Endodermal cell (in vitro differentiated cells): ENCODE measurements at places on chromosomes 16 and 17.

DNA sequence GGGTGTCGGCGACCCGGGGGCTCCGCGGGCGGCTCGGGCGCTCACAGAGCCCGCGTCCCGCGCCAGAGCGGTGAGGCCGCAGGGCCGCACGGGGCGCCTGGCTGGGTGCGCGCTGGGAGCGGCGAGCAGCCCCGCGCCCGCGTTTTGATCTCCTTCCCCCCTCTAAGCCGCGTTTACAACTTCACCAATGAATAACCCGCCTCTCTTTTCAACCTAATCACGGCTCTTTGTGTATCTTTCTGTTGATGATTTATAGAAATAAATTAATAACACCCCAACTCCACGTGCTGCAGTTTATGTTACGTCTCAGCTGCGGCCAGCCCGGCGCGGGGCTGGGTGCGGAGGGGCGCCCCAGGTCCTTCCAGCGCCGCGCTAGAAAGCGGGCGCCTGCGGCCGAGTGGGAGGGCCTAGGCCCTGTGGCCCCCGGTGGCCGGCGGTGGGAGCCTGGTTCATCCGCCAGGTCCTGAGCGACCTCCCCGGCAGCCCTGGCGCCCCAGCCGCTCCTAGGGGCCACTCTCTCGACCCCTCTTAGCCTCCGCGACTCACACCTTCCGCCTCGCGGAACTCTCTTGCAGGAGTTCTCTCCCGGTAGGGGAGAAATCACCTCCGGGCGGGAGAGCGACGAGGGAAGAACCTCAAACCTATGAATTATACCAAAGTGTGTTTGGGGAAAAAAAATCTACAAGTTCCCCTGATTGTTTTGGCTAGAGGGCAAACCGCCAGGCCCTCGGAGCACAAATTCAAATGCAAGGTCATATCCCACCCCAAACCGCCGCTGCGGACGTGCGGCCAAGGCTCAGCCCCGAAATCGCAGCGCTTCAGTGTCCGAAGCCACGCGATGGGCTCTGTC lies 1.9 kb downstream of the HNF1B start:
- DNase-seq: peak; percentile 84

- no peak for DNase-seq
Measured at GRCh38 chr16:28014851-28015250, 48.7 kb downstream of the GSG1L start.

GRCh38 chr17:74010903-74011302 lies 192.6 kb upstream of the RPL38 start:
- DNase-seq: peak; percentile 72

DNA sequence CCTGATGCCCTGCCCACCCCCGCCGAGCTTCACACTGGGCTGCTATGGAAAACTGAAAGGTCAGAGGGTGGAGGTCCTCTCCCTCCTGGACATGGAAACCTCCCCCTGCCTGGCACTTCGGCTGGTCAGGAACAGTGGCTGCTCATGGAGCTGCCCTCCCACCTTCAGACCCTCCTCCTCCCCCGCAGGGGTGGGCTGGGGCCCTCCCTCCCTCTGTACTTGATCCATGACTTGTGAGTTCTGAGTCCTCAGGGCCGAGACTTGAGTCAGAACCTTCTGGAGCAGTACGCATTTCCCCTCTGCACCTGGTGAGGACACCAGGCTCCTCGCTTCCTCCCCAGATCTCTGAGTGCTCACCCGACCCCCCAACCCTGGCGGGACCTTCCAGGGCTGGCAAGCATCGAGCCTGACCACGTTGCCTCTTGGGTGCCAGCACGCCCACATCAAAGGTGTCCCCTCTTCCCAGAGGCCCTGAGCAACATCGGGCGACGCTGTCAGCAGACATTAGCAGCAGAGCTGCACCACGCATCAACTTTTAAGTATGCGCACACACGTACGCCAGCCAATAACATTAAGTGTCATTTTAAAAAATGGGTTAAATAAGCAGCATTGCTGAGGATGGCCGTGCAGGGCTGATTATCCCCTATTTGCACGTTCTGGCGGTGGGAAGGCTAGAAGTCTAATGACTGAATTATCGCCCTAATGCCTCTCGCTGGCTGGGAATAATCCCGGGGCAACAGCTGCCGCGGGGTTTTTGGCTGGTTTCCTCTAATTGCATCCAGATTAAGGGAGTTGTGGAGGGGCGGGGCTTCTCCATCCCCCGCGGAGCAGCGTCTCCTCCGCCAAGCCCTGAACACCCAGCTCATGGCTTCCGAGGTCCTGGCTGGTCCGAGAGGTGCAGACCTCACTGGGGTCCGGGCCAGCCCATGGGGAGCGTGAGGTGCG lies 98.0 kb downstream of the TBC1D16 start:
- no peak for DNase-seq

- DNase-seq: peak; percentile 77
Measured at GRCh38 chr17:57911834-57912673, 43.2 kb downstream of the CUEDC1 start.

DNA sequence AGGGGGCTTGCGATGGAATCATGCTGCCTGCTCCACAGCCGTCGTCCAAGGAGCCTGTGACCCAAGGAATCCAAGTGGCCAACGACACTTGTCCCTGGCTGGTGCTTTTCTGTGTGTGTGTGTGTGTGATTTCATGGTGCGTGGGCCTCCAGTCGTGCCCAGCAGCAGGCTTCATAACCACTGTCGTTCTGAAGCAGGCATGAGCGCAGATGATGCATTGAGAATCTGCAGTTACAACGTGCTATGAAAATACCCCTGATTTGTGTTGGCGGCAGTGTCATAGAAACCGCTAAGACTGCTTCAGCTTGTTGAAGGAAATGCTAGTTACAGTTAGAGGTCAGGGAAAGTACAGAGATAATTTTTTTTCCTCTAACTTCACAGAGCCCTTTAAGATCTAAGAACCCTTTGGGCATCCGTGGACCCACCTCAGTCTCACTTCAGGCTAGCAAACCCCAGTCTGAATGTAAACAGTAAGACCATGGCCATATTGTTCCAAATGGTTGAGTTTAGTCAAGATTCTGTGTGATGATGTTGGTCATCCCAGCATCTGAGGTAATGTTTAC lies 15.6 kb downstream of the C16orf90 start:
- DNase-seq: no peak

DNA sequence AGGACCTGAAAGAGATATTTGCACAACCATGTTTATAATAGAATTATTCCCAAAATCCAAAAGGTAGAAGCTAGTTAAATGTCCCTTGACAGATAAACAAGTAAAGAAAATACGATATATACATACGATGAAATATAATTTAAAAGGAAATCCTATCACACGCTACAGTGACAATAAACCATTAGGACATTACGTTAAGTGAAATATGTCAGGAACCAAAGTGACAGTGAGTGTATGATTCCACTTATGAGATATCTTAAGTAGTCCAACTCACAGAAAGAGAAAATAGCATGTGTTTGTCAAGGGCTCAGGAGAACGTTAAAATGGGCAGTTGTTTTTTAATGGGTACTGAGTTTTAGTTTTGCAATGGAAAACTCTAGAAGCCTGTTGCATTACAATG lies 212.7 kb upstream of the PMFBP1 start:
- DNase-seq: no peak

GRCh38 chr17:9916108-9916507 lies 11.0 kb upstream of the RCVRN start:
- DNase-seq: no peak

GRCh38 chr16:86946396-86946795 lies 368.0 kb downstream of the FOXL1 start:
- DNase-seq: peak; percentile 71

DNA sequence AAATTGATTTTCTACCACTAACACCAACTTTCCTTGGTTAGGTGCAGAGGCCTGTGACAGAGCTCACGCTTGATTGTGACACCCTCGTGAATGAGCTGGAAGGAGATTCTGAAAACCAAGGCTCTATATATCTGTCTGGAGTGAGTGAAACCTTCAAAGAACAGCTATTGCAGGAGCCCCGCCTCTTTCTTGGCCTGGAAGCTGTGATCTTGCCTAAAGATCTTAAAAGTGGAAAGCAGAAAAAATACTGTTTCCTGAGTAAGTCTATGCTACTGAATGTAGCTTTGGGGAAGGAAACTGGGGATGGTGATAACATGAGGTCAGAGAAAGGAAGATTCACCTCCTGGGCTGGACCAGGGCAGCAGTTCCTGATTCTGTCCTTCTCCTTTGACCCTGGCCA lies 38.3 kb downstream of the REXO5 start:
- DNase-seq: no peak

DNA sequence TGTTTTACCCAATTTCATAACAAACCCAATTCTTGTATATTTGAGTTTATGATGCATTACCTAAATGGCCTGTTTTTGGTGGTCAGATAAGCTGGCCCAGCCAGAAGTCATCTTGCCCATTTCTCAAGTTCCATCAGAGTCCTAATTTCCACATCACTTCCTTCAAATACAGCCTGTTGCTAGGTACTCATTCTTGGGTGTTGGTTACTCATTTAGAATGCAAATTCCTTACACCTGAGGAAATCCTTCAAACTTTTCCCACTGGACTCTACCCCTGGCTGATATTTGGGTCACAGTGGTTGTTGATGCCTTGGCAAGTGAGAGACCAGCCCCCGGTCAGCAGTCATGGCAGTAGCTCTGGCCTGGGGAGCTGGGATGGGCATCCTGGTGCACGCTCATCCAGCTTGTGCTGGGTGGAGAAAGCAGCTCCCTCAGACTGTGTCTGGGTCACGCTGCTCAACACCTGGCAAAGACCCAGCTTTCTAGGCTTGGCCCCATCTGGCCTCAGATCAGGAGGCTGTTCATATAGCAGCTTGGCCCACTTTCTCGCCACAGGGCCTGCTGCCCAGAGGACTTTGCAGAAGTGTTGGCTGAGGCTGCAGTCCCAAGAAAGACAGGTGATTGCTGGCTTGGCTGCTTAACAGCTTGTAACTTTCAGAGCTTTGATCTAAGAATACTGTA lies 25.8 kb downstream of the WSB1 start:
- no peak for DNase-seq

DNA sequence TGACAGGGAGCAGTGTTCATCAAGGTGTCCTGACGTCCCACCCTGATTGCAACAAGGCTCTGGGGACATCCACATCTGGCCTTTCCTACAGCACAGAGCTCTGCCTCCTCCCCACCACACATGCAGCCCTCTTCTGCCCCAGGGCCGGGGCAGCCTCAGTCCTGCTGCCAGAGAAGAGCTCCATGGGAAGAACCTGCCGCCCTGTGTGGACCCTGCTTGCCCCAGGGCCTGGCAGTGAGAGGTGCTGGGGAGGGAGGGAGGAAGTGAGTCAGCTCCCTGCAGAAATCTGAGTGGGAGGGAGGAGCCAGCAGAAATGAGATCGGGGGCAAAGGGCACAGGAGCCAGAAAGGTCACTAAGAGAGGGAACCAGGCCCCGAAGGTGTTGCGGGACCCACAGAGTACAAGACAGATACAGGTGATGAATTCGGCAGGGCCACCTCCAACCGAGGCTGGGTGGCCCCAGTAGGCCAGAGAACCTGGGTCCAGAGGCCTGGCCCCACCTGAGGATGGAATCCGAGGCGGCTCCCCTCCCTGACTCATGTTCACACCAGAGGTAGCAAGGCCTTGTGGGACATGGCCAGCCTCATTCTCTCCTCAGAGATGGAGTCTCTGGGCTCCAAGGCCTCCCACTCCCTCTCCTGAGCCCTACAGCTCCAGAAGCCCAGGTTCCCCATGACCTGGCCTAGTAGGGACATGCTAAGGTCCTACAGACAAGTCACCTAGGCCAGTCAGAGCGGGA lies 24.8 kb downstream of the MYO18A start:
- peak; percentile 81 for DNase-seq

- no peak for DNase-seq
Measured at GRCh38 chr16:27233731-27234130, 30.4 kb downstream of the KDM8 start.

GRCh38 chr17:73311781-73312641 lies at the start of gene CDC42EP4:
Gene CDC42EP4 (minus strand): TSS chr17:73312001. CDS start chr17:73286500, 25,501 bp downstream.
- peak; percentile 100 for DNase-seq

DNA sequence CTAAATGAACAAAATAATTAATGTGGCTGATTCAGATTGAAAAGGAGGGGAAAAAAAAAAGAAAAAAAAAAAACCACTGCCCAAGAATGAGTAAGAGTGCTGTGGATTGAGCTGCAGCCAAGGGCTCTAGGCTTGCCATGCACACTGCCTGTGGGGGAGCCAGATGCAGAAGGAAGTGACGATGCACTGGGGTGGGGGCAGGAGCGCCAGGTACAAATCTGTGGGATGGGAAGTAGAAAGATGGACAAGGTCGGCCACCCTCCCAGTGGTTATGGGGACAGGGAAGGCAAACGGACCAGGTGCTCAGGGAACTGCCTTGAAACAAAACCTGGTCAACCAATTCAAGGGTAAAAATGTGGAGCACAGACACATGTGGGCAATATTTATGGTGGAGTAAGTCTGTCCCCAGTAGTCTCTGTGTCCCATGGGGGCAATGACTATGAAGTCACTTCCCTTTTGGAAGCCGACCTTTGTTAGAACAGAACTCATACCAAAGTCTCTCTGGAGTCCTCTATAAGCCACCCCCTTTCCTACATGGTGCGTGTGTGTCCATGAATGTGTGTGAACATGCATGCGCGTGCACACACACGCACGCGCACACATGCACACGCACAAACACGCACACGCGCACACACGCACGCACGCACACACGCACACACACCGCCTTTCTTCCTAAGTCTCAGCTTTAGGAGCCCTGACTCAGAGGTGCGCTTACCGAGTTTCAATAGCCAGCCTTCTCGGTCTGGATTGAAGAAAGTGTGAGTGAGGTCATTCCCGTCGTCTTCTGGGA lies 84.3 kb downstream of the CYTH1 start:
- peak; percentile 36 for DNase-seq

- peak; percentile 55 for DNase-seq
Measured at GRCh38 chr16:27318392-27319256, 4.8 kb downstream of the IL4R start.

DNA sequence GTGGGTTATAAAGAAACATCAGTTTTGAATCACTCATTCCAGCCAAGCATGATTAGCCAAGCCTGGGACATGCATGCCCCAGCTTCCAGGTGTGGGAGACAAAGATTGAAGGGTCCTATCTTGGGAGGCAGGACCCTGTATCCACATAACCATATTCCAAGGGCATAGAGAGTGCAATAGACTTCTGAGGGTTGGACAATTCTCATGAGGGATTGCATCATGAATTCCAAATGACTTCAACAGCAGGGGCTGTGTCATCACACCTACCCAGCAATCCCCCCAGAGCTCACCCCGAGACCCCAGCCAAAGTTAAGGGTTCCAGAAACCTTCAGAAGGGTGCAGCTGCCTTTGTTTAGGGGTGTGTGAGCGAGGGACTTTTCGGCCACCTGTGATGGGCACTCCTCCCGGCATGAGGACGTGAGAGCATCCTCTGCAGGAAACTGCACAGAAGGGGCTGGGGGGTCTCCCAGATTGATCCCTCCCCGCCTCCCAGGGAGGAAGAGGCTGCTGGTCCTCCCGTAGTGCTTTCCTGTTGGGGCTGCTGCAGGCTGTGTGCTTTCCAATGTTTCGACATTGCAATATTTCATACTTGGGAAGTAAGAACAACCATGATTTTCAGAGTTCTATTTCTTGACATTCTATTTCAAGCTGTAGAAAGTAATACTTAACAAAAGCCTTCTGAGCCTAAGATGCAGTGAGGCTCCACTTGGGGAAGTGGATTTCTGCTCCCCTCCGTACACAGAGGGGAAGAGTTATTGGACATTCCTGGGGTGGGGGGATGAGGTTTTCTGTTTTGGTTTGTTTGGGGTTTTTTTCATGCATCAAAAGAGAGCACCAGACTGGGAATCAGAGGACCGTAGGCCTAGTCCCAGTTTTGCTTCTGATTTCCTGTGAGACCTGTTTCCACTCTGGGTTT lies 13.3 kb upstream of the PITPNM3 start:
- DNase-seq: no peak
